NCI-H345 (cell line): ENCODE measurements at places on chromosomes 11 and 22.
A peak's percentile ranks its signal among the peaks of the same experiment; 100 is the strongest.

DNA sequence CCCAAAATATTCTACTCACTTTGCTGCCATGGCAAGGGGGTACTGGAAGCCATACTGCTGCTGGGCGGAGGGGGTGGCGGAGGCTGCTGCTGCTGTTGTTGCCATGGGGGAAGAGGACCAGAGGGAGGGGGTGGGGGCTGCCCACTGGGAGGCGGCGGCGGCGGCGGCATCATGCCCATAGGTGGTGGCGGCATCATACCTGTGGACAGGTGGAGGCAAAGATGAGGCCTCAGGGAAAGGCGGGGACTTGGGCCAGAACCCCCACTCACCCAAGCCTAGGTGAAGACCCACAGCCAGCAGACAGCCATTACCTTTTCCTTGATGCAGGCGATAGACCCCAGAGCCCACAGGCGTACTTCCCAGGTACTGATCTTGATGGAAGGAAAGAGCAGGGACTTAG is 7.1 kb upstream of the PYGM start:
- DNase-seq: no peak

GRCh38 chr22:22714600-22715335 is 70.4 kb downstream of the GGTLC2 start:
- no peak for DNase-seq

GRCh38 chr11:117743121-117743815 is 53.7 kb downstream of the DSCAML1 start:
- DNase-seq: peak; percentile 65

GRCh38 chr11:117220568-117220967 is 11.3 kb downstream of the PCSK7 start:
- no peak for DNase-seq

GRCh38 chr22:33726294-33726734 is 194.0 kb downstream of the LARGE1 start:
- no peak for DNase-seq

DNA sequence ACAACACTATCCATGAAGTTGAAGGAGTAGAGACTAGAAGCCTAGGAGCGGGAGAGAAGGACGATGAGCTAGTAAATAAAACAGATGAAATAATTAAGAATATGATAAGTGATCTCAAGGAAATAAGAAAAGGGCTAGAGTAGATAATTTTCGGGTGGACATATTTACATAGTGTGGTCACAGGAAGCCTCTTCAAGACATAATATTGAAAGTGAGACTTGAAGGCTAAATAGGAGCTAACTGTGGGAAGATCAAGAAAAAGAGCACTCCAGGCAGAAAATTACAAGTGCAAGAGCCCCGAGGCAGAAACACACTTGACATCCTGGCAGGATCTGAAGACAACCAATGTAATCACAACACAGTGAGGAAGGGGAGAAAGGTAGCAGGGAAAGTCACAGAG is 11.9 kb upstream of the PPFIBP2 start:
- DNase-seq: no peak

- no peak for DNase-seq
Observed at GRCh38 chr11:129208863-129209262, 16.7 kb upstream of the ARHGAP32 start.

- no peak for DNase-seq
Observed at GRCh38 chr11:119892311-119892808, 163.4 kb upstream of the NECTIN1 start.

DNA sequence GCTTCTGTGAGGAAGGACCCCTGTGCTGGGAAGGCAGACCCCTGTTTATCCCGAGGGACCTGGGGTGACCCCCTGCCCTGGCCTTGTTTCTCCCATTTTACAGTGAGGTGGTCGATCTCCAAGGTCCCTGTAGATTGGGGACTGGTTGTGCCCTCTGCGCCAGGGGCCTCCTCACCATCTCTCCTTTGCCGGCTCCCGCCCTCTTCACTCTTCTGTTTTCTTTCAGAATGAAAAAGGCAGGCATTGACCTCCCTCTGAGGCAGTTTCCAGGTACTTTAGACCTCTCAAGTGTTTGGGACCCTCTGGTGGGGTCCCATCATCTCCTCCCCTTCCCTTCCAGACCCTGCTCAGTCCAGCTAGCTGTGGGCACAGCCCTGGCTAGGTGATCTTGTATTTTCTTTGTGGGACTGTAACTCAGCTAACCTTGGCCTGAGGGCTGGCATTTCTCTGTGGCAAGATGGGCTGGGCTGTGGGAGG is 1.5 kb downstream of the SERPINH1 start:
- no peak for DNase-seq

GRCh38 chr11:102882389-102883024 is 7.7 kb upstream of the MMP12 start:
- DNase-seq: no peak

DNA sequence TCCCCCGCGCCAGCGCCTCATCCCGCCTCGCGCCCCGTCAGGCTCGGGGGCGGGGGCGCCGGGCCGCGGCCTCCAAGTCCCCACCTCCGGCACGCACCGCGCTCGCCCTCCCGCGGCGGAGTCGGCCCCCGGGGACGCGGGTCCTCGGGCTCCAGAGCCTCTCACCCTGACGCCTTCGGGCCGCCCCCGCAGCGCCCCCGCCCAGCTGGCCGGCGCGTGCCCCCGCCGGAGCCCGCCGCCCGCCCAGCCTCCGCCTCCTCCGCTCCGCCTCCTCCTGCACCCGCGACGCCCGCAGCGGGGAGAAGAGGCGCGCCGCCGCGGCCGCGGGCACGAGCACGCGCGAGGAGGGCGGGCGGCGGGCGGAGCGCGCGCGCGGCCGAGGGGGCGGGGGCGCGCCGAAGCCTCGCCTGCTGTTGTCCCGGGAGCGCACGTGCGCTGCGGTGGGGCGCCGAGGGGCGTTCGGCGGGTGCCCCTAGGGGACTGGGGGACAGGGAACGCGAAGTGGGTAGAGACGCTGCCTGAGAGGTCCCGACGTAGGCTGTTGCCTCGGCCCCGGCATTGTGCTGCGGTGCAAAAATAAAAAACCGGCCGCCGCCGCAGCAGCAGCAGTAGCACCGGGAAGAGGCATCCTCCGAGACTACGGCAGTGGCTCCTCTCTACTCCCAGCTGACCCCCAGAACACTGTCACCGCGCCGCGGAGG is 87.4 kb upstream of the ARHGAP32 start:
- DNase-seq: peak; percentile 93

DNA sequence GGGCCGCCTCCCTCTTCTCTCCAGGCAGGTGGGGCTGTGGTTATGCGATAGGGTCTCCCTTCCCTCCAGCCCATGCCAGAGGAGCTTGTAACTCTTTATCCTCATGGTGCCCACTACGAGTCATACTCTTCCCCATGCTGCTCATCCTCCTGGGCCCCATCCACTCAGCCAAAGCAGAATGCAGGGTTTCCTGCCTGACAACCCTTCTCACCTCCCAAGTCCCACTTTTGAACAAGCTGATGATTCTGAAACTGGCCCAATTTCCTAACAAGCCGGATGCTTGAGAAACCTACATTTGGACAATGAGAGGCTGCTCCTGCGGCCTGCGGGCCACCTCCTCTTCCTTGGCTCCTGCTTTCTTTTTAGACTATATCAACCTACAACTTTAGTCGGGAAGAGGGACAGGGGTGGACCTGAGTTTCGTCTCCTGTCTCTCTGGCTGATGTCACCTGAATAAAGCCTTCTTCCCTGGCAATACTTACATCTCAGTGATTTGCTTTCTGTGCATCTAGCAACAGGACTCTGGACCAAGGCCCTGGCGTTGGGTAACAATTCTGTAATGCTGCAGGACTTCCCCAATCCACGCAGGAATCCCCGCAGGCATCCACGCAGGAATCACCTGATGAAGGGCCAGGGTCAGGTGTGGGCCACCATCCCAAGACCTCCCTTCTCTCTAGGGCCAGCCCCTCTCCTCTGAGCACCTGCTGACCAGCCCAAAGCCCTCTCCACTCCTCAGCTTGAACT is 1.5 kb upstream of the NDUFS8 start:
- no peak for DNase-seq

- DNase-seq: peak; percentile 13
Observed at GRCh38 chr22:43481568-43482317, 69.9 kb downstream of the MPPED1 start.

DNA sequence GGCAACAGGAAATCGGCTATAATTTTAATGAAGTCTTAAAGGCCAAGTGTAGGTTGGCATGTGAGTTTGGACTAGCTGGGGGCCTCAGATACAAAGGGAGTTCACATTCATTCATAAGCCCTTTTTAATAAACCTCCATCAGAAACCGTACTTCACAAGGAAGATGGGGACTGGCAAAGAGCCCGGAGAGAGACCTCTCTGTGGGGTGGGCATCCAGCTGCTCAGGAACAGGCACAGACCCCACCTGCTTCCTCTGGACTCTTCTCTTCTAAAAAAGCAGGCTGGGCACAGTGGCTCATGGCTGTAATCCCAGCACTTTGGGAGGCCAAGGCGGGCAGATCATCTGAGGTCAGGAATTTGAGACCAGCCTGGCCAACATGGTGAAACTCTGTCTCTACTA is 3.9 kb upstream of the ARFGAP3 start:
- DNase-seq: no peak

DNA sequence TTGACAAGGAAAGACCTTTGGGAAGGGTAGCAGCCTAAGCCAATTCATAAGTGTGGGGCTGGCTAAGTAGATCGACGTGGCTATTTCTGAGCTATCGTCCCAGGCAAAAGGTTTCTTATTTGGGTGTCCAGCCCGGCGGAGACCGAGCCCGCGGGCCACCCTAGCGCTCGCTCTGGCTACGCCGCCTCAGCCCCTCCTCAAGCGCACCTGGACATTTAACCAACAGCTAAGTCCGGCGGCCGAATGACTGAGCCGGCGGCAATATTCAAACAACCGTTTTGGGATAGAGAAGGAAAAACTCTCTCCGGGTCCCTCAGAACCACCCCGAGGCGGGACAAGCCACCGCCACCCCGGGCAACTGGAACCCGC is 457 bp downstream of the RNF141 start:
- peak; percentile 61 for DNase-seq

DNA sequence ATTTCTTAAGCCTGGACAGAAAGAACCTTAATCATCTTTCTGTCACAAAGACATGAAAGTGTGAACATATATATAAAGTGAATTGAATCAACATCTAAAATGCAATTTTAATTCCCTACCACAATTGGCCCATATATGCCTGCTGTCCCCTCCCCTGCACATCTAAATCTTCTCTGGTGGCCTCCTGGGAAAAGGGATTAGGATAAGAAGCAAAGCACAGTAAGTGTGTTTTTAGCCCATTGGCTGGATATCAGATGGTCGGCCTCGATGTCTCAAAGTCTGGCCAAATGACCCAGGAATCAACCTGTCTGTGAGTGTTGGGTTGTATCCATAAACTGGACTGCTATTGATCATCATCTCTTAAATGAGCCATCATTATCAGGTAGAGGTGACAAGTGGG is 5.8 kb downstream of the MMP3 start:
- DNase-seq: no peak

GRCh38 chr11:116879800-116880625 is 42.6 kb upstream of the APOA1 start:
- peak; percentile 52 for DNase-seq

DNA sequence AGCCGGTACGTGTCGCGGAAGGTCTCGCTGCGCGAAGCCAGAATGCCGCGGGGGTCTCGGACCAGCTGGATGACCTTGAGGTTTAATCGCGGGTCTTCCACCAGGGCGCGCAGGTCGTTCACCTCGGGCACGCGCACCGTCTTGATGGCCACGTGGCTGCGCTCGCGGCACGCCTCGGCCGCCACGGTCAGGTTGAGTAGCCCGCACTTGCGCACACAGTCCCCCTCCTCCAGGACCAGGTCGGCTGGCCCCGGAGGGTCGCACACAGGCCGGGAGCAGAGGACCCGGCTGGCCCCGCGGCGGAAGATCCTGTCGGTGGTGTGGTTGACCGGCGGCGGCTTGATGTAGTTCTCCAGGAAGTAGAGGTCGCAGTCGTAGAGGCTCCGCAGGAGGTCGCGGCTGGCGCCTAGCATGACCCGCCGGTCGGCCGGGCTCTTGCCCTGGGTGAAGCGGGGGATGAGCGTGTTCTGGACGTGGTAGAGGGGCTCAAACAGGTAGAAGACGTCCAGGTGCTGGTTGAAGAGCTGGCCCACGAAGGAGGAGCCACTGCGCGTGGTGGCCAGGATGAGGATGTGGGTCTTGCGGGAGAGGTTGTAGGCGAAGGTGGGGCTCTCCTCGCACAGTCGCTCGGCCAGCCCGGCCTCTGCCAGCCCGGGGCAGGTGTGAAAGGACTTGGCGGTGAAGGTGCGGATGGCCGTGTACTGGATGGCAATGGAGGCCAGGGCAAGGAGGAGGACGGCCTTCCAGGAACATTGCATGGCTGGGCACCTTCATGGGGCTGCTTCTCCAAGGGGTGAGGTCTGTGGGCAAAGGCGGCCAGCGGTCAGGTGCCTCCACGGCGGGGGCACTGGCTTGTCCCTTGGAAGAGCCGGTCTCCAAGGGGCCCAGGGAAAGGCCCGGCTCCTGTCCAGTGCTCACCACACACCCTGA is 15.0 kb downstream of the CHST1 start:
- DNase-seq: no peak

- DNase-seq: no peak
Observed at GRCh38 chr11:119266063-119266462, 50.9 kb downstream of the MCAM start.

DNA sequence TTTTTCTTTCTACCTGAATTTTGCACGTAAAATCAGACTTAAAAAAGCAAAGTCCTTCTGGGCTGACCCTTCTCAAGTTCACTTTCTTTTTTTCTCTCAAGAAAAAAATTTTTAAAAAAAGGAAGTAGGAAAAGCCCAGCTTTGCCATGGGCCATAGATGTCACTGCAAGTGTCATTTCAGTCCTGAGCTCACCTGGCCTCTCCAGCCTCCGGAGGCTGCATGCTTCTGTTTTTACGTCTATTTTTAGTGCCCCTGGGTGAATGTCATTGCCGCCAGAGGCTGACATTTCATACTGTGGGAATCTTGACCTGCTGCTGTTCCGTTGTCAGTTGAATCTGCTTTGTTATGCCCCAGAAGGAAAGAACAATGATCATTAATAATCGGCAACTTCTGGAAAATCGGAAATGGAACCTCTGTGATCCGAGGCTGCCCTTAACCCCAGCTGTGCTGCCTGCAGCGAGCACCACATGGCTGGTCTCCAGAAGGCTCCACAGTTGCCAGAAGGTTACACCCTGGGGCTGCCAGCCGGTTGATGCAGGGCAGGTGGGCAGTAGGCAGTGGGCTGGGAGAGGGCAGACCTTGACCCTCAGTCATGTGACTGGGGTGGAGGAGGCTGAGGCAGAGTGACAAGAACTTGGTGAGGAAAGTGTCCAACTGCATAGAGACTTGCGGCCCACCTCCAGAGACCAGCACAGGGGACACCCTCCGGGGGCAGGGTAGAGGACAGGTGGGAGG is 16.7 kb upstream of the MYEOV start:
- DNase-seq: no peak

- no peak for DNase-seq
Observed at GRCh38 chr22:16970446-16970845, 37.6 kb downstream of the GAB4 start.

GRCh38 chr11:47389577-47390421 is 11.5 kb upstream of the SPI1 start:
- DNase-seq: no peak

- peak; percentile 38 for DNase-seq
Observed at GRCh38 chr11:46367244-46367915, 14.1 kb upstream of the MDK start.

DNA sequence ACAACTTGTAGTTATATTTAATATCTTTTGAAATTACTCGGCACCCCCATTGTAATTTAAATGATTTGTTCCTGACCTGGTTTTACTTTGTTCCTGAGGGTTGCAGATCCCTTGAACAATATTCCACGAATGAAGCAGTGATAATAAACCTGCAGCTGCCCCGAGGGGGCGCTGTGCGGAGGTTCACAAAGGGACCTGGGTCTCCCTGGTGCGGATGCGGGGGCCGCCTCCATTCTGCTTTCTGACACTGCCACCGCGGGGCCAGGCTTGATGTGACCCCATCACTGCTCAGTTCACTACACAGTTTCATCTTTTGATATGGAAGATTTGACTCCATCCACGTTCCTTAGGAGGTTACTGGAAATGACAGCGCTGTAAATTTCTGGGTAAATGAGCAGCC is 62.9 kb upstream of the PRODH start:
- no peak for DNase-seq
